ENCODE measurements at places on chromosomes 6 and 20.

DNA sequence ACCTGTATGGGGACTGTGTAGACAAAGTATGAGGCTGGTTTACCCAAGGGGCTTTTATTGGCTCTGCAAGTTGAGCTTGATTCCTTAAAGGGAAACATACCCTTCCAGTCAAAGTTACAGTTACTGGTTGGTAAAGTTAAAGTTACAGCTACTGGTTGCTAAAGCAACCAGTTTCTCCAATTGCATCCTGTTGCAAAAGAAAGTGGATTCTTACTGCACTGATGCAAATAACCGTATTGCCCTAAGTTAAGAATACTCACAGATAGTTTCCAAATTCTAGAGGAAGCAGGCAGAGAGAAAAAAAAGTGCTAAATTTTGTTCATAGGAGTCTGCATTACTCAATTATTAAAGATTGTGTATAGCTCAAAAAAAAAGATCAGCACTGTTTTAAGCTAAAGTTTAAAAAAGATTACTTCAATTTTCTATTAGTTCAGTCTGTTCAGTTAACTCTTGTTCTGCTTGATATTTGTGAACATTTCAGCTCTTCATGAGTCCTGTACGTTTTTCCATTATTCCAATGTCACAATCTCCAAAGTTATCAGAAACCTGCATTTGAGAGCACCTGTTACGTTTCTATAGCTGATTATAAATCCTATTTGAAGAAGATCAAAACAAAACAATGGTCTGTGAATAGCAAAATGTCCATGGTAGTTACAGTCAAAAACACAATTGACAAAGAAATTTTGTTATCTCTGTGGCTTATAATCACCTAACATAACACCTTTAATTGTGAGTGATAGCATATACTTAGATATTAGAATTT lies 8.6 kb upstream of the IL22RA2 start:
- DNase-seq, result no peak

DNA sequence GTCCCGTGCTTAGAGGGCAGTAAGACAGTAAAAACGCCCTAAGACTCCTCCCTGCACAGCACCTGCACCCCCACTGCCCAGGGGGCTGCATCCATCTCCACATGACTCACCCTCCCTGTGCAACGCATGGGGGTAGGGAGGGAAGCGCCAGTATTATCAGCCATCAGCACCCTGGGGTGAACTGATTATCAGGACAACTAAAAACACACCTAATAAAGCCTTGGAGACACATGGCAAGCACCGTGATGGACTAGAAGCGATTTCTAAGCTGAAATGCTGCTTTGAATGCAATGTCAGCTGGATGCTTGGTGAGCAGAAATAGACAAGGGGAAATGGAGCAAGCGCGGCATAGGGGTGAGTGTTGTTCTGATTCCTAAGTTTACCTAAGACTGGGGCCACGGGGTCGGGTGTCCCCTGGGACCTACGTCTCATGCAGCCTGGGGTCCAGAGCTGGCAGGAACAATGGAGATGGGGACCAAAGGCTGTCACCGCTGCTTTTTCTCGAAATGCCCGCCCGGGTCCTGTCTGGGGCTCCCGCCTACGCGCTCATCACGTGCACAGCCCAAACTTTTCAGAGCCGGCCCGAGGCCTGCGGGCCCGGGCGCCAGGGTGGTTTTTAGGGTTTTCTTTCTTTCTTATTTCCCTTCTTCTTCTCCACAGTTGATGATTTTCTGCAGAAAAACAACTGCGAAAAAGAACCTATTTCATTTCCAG lies 702 bp upstream of the TNFAIP3 start:
- no peak for DNase-seq

DNA sequence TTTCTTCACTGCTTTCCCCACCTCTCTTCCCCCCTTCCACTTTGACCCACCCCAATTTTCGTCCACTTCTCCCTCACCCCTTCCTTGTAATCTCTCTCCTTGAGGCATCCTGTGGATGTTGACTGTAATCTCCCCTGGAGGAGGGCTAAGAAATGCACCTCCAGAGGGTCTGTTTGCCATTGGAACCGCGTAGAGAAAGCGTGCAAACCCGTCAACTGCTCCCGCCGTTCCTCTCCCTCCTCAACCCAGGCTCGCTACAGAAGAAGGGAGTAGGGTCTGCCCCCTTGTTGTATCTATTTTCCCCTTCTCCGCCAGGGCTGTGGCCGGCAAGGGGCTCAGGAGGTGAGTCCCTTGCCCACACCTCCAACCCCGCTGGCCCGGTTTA lies 502 bp upstream of the HTR1E start:
- no peak for DNase-seq

DNA sequence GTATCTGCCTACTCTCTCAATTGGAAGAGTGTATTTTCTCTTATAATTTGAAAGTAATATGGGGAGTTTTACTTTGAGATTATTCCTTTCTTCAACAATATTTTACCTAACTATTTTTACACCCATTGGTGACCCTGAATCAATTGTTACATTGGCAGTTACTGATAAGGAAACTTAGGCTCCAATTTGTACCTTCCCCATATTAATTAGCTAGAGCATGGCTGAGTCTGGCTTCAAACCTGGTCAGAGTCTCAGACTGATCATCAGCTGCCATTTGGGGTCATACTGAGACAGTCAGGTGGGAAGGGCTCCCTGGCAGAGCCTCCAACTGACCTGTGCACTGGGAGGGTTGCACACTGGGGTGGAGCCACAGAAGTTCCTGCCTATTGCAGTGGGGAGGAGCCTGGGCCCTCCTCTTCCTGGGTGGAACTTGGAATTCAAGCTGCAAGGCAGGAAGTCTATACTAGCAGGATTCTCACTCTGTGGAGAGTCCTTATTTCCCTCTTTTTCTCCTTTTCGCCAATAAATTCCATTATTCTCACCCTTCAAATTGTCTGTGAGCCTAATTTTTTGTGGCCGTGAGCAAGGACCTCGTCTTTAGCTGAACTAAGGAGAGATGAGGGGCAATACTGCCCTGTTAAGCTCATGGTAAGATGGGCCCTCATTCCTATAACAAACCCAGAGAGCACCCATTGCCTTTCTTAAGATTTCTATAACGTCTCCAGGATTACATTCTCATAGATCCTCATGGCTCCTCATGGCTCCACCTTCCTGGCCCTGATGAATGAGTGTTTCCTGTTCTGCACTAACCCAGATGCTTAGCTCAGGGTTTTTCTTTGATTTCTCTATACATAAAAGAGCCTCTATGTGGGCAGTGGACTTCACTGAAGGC lies 285.1 kb downstream of the ADGB start:
- no peak for DNase-seq

DNA sequence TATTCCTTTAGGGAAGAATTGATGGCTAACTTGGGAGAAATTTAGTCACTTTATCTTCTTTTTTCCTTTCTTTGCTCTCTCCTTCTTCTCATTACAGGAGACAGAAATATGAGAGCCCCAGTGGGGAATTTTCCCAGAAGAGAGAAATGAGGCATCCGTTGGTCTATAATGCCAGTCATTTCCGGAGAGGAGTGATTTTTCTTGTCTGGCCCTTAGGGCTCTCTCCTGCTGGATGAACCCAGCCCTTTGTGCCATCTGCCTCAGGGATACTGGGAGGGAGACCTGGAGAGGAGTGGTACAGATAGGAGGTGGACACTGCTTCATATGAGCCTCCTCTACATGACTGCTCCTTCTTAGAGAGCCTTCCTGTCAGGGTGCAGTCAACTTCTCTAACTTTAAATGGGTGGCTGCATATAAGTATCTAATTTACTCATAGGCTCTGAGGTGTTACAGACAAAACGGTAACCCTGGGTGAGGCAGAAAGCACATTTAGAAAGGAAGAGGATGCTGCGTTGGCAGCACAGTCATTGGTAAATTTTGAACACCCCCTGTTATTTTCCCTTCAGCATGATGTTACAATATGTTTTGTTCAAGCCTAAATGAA lies 21.9 kb downstream of the RIMS1 start:
- DNase-seq, result no peak

DNA sequence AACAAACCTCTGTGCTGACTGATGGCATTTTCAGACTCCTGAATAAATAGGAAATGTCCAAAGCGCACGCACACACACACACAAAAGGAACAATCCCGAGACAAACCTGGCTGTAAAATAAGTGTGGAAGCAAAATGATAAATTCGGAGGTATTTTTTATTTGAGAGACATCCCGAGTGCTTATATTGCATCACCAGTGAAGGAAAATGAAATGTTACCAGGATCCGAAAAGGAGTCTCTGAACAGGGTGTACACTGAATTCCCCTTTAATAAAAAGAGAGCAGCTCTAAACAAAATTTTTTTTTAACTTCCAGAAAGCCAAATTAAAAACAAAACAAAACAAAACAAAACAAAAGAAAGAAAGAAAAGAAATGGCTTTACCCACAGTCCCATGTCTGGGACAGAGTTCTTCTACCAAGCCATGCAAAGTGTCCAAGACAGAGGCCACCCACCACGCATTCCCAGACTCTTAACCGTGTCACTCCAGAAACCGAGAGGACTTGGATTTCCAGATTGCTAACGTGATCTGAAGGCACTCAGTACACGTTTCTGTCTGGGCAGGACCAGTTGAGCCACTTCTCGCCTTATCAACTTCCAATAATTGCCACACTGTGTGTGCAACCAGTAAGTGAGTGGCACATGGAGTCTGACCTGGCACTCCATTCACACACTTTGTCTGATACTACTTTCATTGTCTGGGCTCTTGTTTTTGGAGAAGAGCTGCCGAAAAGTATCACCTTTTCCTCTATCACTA lies 817 bp downstream of the ME1 start:
- no peak for DNase-seq

DNA sequence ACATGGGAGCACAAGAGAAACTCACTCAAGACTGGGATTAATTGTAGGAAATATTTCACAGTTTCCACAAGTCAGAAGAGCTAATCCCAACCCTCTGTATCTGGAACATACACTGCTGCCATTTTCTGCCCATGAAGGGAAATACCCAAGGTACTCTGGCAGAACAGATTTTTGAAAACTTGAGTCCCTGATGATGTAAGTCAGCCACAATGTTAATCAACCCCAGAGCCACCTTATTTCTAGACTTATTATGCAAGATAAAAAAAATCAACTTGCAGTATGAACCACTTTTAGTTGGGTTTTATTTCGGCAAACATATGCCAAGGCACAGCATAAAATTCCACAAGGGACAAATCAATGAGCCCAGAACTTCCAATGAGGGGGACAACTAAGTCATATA lies 141.5 kb downstream of the LY86 start:
- no peak for DNase-seq
